ENCODE measurements at places on chromosomes 3 and 15. TPM values are rescaled to one million over a fixed set of nuclear protein-coding genes. Genes with fewer than 3 reads are reported as not detected.

The ZBTB47 gene
- polyA plus RNA-seq, result 19.6 TPM

The FSD2 gene
- 0.08 TPM for polyA plus RNA-seq

The LRRC31 gene
- 0.08 TPM for polyA plus RNA-seq

The SMAD3 gene
- polyA plus RNA-seq, result 10.9 TPM

The SERINC4 gene
- 0.24 TPM for polyA plus RNA-seq

The TRPM1 gene
- polyA plus RNA-seq, result not detected

The IGF2BP2 gene
- 8.1 TPM for polyA plus RNA-seq

The DAZL gene
- polyA plus RNA-seq, result not detected

The STRIT1 gene
- polyA plus RNA-seq, result not detected

The ITPKA gene
- polyA plus RNA-seq, result 0.57 TPM

The ATR gene
- polyA plus RNA-seq, result 22.0 TPM

The ILDR1 gene
- 4.1 TPM for polyA plus RNA-seq

The ROPN1 gene
- not detected for polyA plus RNA-seq

The PGBD4 gene
- 0.63 TPM for polyA plus RNA-seq

The PRSS50 gene
- 0.08 TPM for polyA plus RNA-seq

The SIDT1 gene
- polyA plus RNA-seq, result 4.1 TPM

The SST gene
- polyA plus RNA-seq, result 0.24 TPM

The ZNF660 gene
- polyA plus RNA-seq, result 1.1 TPM

The HIGD2B gene
- not detected for polyA plus RNA-seq

Measured in lung (tissue), 17 donors.